Activated CD4-positive, alpha-beta T cell treated with anti-CD3 and anti-CD28 coated beads, Interleukin-2, amount 10 ng/mL, durations not matched to agents 24 days and 14 days (primary cell): ENCODE measurements at places on chromosomes 12 and 14.
A peak's percentile ranks its signal among the peaks of the same experiment; 100 is the strongest.

GRCh38 chr14:75422169-75422568, 5.7 kb upstream of the JDP2 start:
- peaks cover 10% of the 10 kb centered on the region for H3K27me3 ChIP-seq
- H3K36me3 ChIP-seq: peaks cover 3% of the 10 kb centered on the region
- H3K4me1 ChIP-seq: peaks cover 37% of the 10 kb centered on the region
- no peak overlapping the region for H3K27ac ChIP-seq

- DNase-seq: no peak
- H3K4me1 ChIP-seq: no peaks in the 10 kb centered on the region
- no peak overlapping the region for H3K4me3 ChIP-seq
- H3K36me3 ChIP-seq: no peaks in the 10 kb centered on the region
Observed at GRCh38 chr12:90836689-90837088, 118.3 kb downstream of the CCER1 start.

GRCh38 chr12:100959481-100959880, 164.9 kb downstream of the ANO4 start:
- no peaks in the 10 kb centered on the region for H3K4me1 ChIP-seq
- no peaks in the 10 kb centered on the region for H3K27me3 ChIP-seq
- no peak overlapping the region for H3K27ac ChIP-seq
- DNase-seq: no peak

- H3K27me3 ChIP-seq: peaks cover 1% of the 10 kb centered on the region
- peak overlapping the region; percentile 77 for H3K27ac ChIP-seq
- H3K4me1 ChIP-seq: peaks cover 14% of the 10 kb centered on the region
- no peaks in the 10 kb centered on the region for H3K36me3 ChIP-seq
Observed at GRCh38 chr12:49232940-49233841, 31.7 kb upstream of the TUBA1C start.

GRCh38 chr12:2173971-2174370, 121.2 kb downstream of the CACNA1C start:
- no peak overlapping the region for H3K4me3 ChIP-seq
- DNase-seq: no peak
- peaks cover 2% of the 10 kb centered on the region for H3K27me3 ChIP-seq
- no peaks in the 10 kb centered on the region for H3K4me1 ChIP-seq
- no peaks in the 10 kb centered on the region for H3K36me3 ChIP-seq
- no peak overlapping the region for H3K27ac ChIP-seq

DNA sequence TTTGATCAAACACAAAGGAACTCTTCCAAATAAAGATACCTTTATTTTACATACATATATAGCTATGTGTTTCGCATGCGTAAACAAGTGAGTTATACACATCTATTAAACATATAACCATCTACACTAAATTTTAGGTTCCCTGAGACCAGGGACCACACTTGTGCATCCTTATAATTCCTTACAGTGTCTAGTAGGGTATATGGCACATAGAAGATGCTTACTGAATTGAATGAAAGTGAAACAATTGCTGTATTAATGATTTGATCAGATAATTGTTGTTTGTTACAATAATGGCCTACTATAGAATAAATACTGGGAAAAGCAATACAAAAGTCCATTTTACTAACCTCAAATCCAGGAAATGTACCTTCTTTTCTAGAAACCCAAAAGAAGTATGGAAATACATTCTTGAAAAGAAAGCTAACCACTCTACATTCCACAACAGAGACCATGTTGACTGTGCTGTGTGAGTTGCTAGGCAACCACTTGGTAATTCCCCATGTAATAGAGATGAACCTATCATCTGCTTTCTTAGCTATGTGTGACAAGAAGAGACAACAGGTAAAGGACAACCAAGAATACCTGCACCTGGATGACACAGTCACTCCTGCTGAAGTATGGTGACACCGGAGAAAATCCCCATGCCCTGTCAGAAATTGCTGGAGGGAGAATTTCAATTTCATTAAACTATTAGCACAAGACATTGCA, 11.9 kb upstream of the CIPC start:
- DNase-seq: peak; percentile 65
- H3K4me3 ChIP-seq: no peak overlapping the region
- peaks cover 9% of the 10 kb centered on the region for H3K27me3 ChIP-seq
- H3K27ac ChIP-seq: peak overlapping the region; percentile 48

- H3K4me1 ChIP-seq: no peaks in the 10 kb centered on the region
- H3K27me3 ChIP-seq: no peaks in the 10 kb centered on the region
- no peaks in the 10 kb centered on the region for H3K36me3 ChIP-seq
- no peak overlapping the region for H3K4me3 ChIP-seq
- no peak overlapping the region for H3K27ac ChIP-seq
- DNase-seq: no peak
Observed at GRCh38 chr14:38405851-38406635, 150.2 kb upstream of the CLEC14A start.

GRCh38 chr12:122889761-122890520, 6.0 kb downstream of the VPS37B start:
- peak overlapping the region; percentile 43 for H3K4me3 ChIP-seq
- peaks cover 15% of the 10 kb centered on the region for H3K36me3 ChIP-seq
- peaks cover 5% of the 10 kb centered on the region for H3K27me3 ChIP-seq
- peaks cover 59% of the 10 kb centered on the region for H3K4me1 ChIP-seq
- peak overlapping the region; percentile 66 for H3K27ac ChIP-seq

GRCh38 chr14:73943083-73943482, 6.8 kb downstream of the FAM161B start:
- no peaks in the 10 kb centered on the region for H3K36me3 ChIP-seq
- H3K27me3 ChIP-seq: no peaks in the 10 kb centered on the region
- no peak for DNase-seq
- H3K27ac ChIP-seq: no peak overlapping the region

DNA sequence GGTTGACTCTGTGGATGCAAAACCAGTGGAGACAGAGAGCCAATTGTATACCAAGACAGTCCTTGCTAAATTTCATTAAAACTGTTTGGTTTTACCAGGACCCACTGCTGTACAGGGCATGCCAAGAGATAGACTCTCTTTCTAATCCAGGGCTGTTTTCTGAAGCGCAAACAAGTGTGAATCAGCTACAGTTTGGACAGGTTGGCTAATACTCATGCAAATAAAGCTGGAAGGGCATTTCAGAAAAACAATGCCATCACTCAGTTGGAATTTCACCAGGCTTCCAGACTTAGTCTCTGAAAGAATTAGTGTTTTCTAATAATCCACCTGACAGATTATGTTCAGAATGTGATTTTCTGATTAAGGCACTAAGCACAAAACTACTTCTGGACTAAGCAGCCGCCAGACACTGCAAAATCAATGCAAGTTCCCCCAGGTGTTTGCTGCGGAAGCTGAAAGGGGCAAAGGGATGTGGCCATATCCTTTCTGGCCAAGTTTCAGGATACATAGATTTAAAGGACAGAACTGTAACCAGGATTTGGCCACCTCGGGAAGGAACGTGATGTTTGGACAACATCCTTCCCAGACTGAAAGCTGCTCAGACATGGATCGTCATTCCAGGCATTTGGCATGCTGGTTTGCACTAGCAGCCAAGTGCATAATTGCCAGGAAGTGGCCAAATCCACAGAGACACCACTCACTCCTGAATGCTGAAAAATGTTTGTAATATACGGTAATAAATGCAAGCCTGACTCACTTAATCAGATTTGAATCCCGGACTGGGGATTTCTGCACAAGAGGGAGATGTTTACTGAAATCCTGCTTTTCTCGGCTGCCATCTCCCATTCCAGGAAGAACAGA, 32.0 kb upstream of the CDKN3 start:
- H3K36me3 ChIP-seq: no peaks in the 10 kb centered on the region
- no peak overlapping the region for H3K27ac ChIP-seq
- H3K4me3 ChIP-seq: no peak overlapping the region
- peaks cover 28% of the 10 kb centered on the region for H3K27me3 ChIP-seq
- peaks cover 4% of the 10 kb centered on the region for H3K4me1 ChIP-seq
